RPMI8226 (cell line): ENCODE measurements at places on chromosomes 5 and 9.

DNA sequence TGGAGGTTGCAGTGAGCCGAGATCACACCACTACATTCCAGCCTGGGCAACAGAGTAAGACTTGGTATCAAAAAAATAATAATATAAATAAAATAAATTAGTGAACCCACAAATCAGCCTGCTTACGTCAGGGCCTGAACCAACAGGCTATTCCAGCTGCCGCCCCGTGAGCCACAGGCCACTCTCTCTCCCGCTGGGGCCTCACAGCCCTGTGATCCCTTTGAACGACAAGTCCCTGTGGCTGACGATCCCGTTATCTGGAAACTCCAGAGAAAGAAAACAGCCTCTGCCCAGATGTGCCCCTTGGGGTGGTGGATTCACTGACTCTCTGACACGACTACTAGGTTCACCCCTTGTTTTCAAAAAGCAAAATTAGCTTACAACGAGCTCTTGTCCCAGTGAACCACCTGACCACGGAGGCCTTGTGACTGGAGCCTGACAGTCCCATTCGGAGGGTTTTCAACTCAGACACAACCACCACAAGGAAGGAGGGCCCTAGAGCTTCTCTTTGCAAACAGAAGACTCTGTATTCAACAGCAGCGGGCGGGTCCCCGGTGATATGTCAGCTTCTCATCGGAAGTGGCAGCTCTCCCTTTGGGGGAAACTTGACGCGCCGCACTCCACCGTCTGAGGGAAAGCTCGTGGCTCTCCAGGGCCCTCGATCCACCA, 4.4 kb upstream of the DIPK1B start:
- no peak for DNase-seq

GRCh38 chr9:86788456-86788855, 158.8 kb downstream of the GAS1 start:
- no peak for DNase-seq

DNA sequence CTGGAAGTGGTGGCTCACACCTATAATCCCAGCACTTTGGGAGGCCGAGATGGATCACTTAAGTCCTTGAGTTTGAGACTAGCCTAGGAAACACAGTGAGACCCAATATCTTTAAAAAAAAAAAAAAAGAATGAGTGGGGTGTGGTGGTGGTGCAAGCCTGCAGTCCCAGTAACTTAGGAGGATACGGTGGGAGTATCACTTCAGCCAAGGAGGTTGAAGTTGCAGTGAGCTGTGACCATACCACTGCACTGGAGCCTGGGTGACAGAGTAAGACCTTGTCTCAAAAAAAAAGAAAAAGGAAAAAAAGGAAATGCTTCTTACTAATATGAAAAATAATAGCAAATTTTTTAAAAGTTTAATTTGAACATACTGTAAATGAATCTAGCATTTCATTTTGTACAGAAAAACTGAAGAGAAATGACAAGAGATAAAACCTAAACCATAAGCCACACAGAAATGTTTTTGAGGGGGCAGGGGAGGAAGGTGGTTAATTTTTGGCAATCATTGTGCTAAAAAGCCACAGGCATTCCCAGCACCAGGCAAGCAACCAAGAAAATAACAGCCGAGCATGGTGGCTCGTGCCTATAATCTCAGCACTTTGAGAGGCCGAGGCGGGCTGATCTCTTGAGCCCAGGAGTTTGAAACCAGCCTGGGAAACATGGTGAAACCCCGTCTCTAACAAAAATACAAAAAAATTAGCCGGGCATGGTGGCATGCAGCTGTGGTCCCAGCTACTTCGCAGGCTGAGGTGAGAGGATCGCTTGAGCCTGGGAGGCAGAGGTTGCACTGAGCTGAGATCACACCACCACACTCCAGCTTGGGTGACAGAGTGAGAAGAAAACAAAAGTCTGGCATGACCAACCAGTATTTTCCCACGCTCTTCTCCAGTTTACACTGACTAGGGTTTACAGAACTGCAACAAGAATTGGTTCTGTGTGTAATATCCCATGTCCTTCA, 114.5 kb upstream of the NR5A1 start:
- DNase-seq: no peak

DNA sequence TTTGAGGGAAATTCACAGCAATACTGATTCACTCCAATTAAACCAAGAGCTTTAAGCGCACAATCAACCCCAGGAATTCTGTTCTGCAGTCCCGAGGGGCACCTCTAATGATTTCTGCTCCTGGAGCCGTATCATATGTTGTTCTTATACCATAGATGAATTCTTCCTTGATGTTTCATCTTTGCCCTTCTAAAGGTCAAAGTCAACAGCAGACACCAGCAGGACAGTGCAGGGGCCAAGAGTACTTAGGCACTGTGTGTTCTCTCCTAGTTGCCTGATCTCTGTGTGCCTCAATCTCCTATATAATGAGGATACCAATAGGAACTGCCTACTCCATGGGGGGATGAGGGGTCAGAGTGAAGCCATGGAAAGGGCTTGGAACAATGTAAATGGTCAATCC, 16.5 kb downstream of the EPB41L4B start:
- no peak for DNase-seq

DNA sequence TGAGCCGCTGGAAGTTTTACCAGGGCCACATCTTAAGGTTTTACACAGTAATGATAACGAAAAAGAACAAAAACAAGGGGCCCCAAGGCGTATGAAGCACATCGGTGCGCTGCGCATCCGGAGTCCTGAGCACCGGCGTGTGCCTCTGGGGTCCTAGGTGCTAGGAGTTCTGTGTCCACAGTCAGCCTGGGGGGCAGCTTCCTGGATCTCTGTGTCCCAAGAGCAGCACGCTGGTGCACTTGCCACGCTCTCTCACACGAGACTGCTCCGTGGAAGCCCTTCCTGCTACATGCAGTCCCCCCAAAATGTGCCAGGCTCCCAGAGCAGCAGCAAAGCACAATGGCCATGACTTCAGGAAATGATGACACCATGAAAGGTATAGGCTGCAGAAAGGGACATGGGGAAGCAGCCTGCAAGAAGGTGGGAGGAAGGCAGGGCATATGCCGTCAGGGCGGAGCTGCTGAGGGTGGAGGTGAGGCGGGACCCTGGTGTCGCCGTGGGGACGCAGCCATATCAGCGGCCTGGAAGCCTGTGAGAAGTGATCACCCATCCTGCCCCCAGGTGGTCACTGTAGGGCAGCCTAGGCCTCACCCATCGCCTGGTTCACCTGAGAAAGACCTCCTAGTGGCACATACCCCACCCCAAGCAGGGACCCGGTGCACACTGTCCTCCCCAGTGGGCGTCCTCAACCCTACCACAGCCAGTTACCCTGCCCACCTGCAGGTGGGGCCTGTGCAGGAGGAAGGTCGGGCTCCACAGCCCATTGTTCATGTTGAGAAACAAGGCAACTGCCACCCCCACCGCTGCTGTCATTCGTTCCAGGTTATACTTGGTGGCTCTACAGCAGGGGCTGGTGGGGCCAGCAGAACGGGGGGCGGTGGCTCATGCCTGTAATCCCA, 23.6 kb upstream of the SLC6A3 start:
- DNase-seq: no peak

DNA sequence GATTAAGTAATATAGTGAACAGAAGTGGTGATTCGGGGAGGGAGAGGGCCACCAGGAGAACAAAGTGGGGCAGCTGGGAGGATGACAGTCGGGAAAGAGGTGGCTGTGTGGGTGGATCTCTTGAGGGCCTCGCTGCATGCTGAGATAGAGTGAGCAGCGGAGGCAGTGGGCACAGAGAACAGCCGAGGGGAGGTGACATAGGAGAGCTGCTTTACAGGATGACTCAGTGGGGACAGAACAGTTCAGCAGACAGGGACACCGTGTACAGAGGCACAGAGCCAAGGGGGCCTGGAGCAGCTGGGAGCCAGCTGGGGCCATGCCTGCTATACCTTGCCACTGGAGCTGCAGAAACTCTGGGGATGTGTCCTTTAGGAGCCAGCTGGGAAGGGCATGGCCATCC, 273.9 kb downstream of the GADD45G start:
- DNase-seq: no peak

- DNase-seq: no peak
Observed at GRCh38 chr9:76732341-76732958, 31.8 kb upstream of the PCA3 start.
